ENCODE measurements at places on chromosomes 13 and 19.

- DNase-seq: no peak
These were observed 1438.6 kb downstream of the UQCRFS1 start for GRCh38 chr19:27774337-27774736.

DNA sequence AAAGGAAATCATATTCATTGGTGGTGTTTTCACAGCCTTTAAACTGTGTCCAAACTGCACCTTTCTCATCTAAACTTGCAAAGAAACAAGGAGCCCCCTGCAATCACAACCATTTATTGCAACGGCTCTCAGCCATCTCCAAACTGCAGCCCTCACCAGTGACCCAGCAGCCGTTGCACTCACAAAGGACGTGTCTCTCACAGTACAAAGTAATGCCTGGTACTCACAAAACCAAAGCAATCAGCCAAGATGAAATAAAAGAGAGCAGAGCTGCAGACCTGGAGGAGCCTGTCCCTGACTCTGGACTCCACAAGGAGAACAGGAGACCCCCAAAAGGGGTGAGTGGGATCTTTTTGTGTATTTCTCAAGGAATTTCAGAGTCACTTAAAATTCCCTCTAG, 20.2 kb upstream of the CEACAM21 start:
- DNase-seq: no peak

DNA sequence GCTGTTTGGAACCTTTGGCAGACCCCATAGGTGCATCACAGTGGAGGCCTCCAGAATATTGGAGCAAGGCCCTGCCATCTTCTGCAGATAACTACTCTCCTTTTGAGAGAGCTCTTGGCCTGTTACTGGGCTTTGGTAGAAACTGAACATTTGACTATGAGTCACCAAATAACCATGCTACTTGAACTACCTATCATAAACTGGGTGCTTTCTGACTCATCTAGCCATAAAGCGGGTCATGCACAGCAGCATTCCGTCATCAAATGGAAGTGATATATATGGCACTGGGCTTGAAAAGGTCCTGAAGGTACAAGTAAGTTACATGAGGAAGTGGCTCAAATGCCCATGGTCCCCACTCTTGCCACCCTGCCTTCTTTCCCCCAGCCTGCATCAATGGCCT, 782.5 kb upstream of the SLITRK6 start:
- no peak for DNase-seq

GRCh38 chr19:33679696-33680095, 57.9 kb downstream of the CHST8 start:
- no peak for DNase-seq

GRCh38 chr19:55252760-55253663, 5.8 kb downstream of the PPP6R1 start:
- DNase-seq: no peak

- DNase-seq: no peak
These were observed 34.6 kb downstream of the CEBPA start for GRCh38 chr19:33267706-33268105.

- no peak for DNase-seq
These were observed 331.7 kb downstream of the LIG4 start for GRCh38 chr13:107883561-107884175.
